Umbilical cord (tissue), 2 donors: ENCODE measurements at places on chromosomes 6 and 20. TPM values are rescaled to one million over a fixed set of nuclear protein-coding genes. Genes with fewer than 3 reads are reported as not detected.
A peak's percentile ranks its signal among the peaks of the same experiment; 100 is the strongest.

DNA sequence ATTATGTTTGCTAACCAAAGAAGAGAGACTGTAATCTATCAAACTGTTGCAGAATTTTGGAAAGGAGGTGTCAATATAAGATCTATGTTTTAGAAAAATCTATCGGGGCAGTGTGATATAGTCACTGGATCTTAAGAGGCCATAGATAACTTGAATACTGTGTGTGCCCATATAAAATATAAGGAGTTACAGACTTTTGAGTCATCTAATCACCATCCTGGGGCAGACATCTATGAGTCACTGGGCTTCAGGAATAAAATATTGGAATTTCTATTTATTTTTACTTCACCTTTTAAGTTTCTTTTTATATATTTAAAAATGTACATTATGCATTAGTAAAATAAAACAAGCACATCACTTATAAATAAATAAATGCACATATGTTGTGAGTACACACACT is 509.3 kb upstream of the MAN1A1 start:
- no peak for DNase-seq

DNA sequence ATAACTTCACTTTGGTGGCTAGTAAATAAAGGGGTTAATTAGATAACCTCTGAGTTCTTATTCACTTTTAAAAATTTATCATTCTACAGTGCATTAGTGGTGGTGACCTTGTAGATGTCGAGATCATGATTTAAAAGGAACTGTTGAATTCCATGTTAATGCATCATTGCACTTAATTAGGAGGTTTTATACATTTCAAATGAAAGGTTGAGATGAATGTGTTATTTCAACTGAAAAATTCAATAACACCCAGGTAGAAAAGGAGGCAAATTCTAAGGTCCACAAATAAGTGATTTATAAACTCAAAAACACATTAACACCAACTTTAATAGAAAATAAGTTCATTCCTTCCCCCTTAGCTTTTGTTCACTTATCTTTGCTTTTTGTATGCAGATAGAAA is 58.3 kb upstream of the TMEM170B start:
- DNase-seq, result no peak

DNA sequence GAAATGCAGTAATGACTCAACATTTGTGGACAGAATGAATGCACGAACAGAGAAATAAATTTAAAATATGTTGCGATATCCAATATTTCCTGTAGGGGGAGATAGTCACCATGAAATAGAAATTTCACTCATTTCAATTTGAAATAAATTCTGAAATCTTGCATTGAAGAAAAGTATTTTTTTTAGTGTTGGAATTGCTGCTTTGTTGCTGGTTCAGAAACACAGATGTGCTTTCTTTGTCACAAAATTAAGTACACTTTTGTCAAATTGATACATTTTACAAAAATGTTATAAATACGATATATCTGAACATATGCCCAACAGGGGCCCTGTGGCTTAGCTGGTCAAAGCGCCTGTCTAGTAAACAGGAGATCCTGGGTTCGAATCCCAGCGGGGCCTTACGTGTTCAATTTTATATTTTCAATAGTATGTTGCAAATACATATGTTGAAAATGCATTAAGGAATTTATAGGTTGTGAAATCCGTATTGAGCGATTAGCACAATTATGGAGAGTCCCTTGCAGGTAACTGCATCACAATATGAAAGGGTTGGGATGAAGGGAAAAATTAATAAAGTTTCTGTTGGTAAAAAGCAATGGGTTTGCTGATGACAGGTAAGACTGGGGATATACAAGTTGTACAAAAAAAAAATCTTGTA is 85.4 kb upstream of the PRSS16 start:
- DNase-seq, result peak; percentile 57

GRCh38 chr20:63319164-63320040 is 26.4 kb downstream of the COL20A1 start:
- DNase-seq, result no peak

DNA sequence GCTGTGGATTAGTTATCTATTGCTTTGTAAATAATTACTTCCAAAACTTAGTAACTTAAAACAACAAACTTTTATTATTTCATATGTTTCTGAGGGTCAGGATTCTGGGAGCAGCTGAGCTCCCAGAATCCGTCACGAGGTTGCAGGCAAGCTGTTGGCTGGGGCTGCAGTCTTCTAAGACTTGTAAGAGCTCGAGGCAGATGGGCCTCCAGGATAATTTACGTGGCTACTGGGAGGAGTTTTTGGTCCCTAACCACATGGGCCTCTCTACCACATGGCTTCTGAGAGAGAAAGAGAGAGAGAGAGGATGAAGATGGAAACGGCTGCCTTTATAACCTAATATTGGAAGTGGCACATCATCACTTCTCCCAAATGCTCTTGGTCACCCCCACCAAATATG is 64.9 kb upstream of the SULF2 start:
- no peak for DNase-seq

DNA sequence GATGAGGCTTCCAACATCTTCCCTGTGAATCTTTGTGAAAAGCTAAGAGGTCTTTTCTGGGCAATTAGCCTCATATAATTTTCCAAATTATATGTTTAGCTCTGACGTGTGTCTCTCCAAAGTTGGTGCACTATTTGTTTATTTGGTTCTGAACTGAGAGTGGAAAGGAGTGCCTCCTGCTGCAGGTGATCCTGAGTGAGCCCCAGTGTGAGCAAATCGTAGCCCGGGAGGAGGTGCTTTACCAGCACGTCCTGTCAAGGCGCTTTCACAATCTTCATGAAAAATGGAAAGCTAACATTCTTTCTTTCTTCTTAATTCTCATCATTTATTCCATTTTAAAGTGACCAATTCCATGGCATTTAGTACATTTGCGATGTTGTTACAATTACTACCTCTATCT is 231.9 kb downstream of the BMP2 start:
- DNase-seq, result no peak

DNA sequence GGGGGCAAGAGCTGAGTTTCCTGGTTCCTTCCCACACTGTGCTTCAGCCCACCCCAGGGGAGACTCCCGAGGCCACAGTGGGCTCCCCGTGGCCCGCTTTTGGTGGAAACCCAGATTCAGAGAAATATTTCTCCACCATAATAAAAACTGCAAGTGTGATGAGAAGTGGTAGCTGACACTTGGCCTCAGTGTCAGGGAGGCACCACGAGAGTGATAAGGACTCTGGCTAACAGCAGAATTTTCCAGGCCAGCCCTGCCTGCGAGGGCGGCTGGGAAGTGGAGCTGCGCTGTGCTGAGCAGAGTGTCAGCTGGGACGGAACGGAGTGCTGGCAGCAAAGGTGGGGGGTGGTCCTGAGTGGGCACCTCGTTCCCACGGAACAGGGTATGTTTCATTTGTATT is 22.5 kb downstream of the SPATA2 start:
- DNase-seq, result peak; percentile 28

DNA sequence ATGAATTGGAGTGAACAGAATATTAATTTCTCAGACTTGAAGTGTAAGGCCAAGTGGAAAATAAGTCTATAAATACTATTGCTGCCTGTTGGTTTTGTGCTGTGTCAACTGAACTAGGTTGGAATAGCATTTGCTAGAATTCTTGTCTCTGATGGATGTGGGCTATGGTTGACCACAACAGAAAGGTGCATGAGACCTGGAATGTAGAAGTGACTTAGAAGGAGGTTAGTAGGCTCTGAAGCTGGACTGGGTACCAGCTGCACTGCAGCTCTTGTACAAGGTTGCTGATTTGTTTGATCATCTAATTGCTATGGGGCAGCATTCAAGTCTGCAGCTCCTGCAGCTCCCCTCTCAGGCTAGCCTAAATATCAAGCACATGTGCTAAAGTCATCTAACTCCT is 479.0 kb upstream of the NRSN1 start:
- no peak for DNase-seq

GRCh38 chr6:28988536-28989311 is 16.4 kb downstream of the ZNF311 start:
- peak; percentile 30 for DNase-seq

DNA sequence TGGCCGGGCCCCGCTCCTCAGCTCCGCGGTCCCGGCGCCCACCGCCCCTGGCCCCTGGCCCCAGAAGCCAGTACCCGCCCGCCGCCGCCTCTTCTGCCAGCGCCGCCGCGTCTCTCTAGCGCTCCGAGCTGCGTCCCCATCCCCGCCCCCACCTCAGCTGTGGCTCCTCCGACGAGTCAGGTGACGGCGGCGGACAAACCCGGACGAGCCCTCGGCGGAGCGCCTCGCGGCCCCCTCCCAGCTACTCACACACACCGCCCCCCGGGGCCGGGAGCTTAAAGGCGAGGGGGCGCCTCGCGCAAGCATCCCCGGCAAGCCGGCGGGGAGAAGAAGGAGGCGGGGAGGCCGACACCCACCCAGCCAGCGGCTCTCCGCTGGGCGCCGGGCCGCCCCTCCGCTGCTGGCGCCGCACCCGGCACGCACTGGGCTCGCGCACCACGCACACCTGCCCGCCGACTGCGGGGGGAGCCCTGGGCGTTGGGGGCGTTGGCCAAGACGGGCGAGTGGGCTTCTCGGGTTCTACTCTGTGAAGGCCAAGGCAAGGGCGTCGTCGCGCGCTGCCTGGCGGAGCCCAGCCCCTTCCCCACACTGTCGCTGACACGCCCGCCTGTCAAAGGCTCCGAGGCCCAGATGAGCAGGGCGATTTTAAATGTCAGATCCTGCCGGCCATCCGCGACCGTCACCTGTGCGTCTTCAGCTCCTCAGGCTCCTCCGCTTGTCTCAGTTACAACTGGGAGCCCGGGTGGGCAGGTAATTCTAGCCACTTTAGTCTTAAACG is at the start of gene SNAP91:
Gene SNAP91, minus strand, starts transcription at position 132 of the 778 bp plus-strand sequence. CDS start 1,174 bp downstream, outside the sequence.
- DNase-seq, result peak; percentile 36

DNA sequence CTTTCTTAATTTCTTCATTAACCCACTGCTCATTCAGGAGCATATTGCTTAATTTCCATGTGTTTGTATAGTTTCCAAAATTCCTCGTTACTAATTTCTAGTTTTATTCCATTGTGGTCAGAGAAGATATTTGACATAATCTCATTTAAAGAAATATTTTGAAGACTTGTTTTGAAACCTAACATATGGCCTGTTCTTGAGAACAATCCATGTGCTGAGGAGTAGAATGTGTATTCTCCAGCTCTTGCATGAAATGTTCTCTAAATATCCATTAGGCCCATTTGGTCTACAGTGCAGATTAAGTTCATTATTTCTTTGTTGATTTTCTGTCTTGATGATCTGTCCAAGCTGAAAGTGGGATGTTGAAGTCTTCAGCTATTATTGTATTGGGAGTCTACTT is 251.7 kb downstream of the ALDH8A1 start:
- DNase-seq, result no peak

DNA sequence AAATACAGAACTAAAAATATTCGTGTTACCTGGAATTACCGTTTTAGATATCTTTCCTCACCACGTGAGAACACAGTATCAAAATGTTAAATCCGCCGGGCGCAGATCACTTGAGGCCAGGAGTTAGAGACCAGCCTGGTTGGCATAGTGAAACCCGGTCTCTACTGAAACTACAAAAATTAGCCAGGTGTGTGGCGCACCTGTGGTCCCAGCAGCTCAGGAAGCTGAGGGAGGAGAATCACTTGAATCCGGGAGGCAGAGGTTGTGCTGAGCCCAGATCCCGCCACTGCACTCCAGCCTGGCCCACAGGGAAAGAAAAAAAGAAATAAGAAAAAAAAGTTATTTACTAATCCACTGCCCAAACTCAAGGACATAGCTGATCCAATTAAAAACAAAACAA is 4.8 kb upstream of the DDX43 start:
- no peak for DNase-seq

- peak; percentile 70 for DNase-seq
These were observed 7.1 kb upstream of the MYLK2 start for GRCh38 chr20:31811796-31812728.

DNA sequence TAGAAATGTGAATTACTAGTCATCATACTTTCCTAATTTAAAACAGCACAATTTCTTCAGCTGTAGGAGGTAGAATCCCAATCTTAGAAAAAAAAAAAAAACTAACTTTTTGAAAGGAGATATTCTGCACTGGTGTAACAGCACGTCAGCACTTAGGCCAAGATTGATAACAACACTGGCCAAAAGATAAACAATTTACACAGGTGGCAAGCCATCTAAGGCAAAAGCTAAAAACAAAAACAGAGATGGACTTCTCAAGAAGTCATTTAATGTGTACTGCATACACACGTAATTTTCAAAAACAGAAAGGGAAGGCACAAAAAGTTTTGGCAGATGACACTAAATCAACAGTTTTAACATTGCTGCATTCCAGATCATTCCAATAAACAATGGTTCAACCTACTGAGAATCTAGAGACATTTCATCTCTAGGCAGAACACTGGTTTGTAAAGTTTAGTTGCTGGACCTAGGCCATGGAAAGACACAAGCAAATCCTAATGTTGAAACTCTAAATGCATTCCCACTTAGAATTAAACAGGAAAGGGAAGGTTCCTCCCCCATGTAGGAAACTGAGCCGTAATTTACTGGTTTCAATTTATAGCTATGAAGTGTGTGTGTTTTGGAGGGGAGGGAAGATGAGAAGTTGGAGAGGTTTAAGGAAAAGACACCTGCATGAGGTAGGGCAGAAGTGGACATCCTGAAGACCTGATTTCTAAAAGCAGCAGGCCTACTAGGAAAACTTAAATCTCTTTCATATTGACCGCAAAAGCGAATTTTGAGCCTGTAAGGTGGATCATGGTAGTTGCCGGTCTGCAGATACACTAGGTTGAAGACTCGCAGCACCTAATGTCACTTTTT is 1.3 kb downstream of the GCLC start:
- no peak for DNase-seq

DNA sequence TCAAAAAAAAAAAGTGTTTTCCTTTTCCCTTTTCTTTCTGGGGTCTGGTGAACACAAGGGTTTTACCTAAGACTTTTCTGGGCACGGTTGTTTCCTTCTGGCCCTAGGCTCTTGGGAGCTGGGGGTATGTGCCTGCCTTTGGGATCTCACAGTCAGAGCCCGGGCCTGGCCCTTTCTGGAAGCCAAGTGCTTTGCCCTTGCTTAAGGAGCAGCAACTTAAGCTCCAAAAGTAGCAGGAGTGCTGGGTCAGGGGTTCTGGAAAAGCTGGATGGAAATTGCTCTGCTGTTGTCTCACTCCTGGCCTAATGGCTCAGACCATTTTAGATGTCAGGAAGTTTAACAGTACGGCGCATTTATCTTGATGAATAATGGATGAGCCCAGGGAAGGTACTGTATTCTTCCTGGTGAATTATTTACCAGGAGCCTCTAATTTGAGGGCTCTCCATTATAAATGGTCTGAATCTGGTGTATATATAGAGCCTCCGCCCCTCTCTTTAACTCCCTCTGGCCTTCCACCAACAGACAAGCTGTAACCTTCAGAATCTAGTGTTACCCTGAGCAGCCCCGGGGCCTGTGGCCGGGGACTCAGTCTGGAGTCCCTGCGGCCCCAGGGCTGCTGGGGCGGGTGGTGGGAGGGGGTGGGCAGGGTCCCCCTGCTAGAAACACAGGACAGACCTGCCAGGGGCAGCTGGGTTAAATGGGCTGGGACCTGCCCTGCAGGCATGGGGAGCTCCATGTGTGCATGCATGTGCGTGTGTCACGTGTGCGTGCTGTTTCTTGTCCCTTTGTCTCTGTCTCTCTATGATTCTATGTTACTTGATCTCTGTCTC is 37.5 kb downstream of the PTK7 start:
- DNase-seq, result peak; percentile 80

- no peak for DNase-seq
These were observed 10.7 kb upstream of the STMND1 start for GRCh38 chr6:17091122-17091521.

GRCh38 chr20:23437126-23437899 is 2.2 kb upstream of the CSTL1 start:
- DNase-seq, result no peak

SEL1L2 gene
- total RNA-seq, result 13.7 TPM

KIAA0408 gene
- total RNA-seq, result 2.9 TPM

PAQR8 gene
- 12.8 TPM for total RNA-seq

ENPP1 gene
- total RNA-seq, result 64.0 TPM

ENTPD6 gene
- total RNA-seq, result 16.1 TPM

TAGAP gene
- total RNA-seq, result 3.6 TPM

MYLK4 gene
- 5.1 TPM for total RNA-seq

EFCAB8 gene
- 0.96 TPM for total RNA-seq

PHACTR3 gene
- total RNA-seq, result 5.1 TPM

MCHR2 gene
- 12.8 TPM for total RNA-seq
